ENCODE measurements at places on chromosomes 13 and 19.

DNA sequence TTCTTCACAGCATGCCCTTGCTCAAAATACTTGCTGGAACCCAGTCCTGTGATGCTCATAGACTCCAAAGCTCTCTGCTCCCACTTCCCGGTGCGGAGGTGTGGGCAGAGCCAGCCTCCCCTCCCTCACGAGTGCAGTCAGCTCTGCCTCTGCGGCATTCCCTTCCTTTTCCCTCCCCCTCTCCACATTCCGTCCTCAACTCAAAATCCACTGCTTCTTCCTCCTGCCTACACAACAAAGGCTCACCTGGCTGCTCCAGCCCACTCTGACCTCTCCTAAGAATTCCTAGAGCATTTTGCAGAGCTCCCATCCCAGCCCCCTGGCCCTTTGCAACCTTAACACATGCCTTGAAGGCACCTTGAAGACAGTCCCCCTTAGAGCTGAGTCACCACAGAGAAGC, 527.9 kb downstream of the MYO16 start:
- no peak for DNase-seq

GRCh38 chr13:109779074-109779473, 7.3 kb downstream of the IRS2 start:
- peak; percentile 54 for DNase-seq

GRCh38 chr19:11208561-11209471, 11.5 kb upstream of the KANK2 start:
- no peak for DNase-seq

- no peak for DNase-seq
Observed at GRCh38 chr13:23560571-23561089, 9.6 kb upstream of the TNFRSF19 start.

DNA sequence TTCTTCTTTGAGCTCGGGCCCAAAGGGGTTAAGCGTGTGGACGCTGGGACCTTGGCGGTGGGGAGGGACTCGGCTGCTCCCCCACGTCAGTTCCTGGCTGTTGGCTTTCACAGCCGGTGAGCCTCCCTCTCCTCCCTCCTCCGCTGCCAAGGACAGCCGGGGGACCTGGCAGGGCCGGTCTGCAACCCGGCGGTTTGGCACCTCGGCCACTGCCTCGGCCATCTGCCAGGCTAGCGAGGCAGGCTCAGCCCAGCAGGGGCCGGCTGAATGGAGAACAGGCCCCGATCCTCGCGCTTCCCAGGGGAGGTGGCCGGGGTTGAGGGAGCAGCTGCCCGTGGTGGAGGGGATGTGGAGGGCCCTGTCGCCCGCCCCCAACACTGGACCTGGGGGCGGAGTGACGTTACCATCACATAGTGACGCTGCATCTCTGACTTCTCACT, 5.0 kb downstream of the TLE5 start:
- no peak for DNase-seq

GRCh38 chr19:13507053-13507611, 853 bp upstream of the CACNA1A start:
- no peak for DNase-seq

DNA sequence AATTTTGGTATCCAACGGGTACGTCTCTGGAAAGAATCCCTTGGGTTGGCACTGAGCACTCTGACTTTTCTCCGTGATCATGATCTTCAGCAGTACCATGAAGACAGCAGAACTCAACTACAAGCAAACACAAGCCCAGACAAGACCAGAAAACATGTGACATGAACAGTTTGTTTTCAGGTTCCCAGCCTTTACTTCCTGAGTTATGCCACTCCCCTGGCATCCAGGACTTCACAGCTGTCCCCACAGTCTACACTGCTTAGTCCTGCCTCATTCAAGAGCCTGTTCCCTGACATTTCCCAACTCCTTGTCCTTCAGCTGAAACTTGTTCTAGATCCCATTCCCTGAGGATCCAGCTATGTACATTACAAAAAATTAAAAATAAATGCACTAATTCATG, 4.9 kb upstream of the N4BP2L1 start:
- no peak for DNase-seq

DNA sequence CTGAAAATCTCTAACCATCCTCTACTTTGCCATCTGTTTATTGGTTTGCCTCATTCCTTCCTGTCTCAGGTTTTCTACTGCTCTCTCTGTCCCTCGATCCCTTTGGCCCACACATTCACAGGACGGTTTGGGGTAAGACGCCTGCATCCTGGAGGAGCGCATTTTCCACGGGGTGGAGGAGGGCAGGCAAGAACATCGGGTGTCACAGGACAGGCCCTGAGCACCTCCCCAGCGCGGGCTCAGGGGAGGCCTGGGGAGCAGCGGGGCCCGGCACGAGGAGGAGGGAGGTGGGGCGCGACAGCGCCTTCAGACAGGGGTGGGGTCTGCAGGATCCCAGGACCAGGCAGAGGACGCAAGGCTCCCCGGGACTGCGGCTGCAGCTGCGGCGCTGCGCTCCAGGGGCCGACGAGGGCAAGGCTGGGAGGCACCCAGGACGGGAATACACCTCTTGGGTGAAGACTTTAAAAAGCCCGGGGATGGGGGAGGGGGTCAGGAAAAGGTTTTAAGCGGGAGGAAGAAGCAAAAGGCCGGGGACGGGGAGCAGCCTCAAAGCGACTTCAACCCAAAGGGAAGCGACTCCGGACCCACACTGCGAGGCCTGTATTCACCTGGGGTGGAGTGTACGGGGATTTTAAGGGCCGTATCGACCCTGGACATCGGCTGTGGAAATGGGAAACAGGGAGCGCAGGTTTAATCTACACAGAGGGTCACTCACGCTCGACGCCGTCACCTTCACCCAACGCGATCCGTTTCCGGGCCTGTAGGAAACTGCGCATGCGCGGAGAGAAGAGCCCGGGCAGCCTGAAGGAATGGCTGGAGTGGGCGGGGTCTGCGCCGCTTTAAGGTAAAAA, at the start of gene ZNF415:
Gene ZNF415 (minus strand): TSS at position 770 of the 851 bp plus-strand sequence. CDS start 10,234 bp downstream, outside the sequence.
- DNase-seq, result peak; percentile 61

- DNase-seq, result no peak
Observed at GRCh38 chr13:111443981-111444380, 123.5 kb downstream of the TEX29 start.

DNA sequence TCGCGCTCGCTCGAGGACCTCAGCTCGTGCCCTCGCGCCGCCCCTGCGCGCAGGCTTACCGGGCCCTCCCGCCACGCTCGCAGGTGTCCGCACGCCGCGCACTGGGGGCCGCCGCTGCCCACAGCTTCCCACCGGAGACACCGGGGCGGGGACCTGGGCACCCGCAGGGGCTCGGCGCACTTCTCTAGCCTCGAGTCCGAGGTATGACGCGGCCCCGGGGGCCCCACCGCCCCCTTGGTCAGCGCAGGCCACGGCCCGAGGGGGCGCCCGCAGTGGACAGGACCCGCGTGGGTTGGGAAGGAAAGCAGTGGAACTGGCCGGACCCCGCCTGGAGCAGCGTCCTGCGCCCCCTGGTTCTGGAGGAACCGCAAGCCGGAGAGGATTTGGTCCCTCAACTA, 2.1 kb upstream of the GRWD1 start:
- DNase-seq, result no peak

- no peak for DNase-seq
Observed at GRCh38 chr13:21576426-21576825, 27.5 kb downstream of the MICU2 start.

DNA sequence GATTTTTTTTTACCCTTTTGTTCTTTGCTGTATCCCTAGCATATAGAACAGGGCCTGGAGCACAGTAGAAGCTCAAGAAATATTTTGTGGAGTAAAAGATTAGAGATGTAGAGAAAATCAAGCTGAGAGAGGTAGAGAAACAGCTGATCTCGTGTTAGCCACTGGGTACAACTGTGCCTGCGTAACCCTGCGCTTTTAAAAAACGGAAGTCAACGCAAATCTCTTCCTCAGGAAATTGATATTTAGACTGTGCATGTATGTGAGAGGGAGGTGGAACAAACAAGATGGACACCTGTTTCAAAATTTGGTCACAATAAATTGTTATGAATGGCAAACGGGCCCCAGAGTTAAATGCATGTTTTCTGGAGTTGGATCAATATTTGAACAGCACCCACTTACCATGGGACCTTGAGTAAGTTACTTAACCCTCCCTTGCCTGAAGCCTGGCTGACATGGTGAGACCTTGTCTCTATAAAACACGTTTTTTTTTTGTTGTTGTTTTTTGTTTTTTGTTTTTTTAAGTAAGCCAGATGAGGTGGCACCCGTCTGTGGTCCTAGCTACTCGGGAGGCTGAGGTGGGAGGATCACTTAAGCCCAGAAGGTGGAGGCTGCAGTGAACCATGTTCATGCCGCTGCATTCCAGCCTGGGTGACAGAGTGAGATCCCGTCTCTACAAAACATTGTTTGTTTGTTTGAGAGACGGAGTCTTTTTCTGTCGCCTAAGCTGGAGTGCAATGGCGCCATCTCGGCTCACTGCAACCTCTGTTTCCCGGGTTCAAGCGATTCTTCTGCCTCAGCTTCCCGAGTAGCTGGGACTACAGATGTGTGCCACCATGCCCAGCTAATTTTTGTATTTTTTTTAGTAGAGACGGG, 3.3 kb upstream of the EPOR start:
- DNase-seq, result no peak

GRCh38 chr19:43809762-43810696, 7.8 kb upstream of the LYPD5 start:
- DNase-seq, result no peak

GRCh38 chr19:19382118-19382517, 23.4 kb upstream of the GATAD2A start:
- DNase-seq, result no peak

DNA sequence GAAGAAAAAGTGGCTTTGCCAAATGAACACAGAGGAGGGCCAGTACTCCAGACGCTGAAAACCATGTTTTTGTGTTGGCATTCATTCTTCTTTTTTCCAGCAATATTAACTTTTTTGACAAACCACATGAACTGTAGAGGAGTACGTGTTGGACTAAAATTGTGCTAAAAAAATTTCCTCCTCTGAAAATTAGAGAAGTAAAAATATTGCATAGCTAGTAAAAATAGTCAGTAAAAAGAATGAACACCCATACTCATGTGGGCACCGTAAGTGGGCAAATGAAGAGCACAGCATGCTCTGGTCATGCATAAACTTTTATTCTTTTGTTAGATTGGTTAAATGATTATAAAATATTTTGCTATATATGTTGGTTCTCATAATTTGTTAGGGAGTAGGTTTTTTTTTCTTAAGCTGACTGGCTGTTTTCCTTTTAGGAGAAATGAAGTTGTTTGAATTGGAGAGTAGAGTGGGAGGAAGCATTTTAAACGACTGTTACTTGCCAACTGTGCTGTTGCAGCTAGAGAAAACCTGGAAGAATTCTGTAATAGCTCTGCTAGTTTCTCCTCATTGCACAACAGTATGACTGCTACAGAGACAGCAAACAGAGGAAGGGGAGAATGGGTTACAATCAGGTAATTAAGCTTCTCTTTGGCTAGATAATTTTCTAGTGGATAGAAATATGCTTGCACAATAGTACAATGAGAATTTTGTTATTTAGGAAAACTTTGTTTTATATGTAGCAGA, 222.4 kb downstream of the KCTD12 start:
- no peak for DNase-seq

DNA sequence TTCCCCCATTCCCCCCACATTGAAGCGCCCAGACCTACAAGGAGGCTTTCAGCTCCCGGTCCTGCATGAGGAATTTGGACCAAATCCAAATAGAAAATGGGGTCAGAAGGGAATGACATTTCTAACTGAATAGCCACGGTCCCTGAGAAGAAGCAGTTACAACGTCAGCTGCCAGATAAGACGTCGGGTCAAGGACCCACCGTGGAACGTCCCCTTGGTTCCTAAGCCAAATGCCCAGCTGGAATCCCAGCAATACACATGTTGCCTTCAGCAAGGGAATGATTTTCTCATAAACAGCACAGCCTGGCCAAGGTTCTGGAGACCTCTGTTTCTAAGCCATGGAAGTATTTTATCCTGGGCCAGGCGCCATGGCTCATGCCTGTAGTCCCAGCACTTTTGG, 109.1 kb upstream of the PEG3 start:
- no peak for DNase-seq

DNA sequence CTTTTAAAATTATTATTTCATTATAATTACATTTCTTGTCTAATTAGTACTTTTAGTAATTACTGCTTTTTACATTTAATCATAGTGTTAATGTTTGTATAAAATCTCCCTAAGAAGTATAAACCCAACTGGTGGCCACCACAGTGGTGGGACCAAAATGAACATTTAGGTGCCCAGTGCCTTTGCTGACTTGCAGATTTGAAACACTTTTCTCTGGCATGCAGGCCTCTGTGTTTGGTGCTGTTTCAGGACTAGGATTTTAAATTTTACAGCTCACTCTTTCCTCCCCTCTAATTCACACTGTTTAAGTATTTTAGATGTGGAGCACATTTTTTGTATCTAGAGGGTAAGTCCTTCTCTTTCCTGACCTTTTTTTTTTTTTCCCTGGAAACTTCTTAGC, 17.5 kb downstream of the UBAC2 start:
- DNase-seq, result no peak

GRCh38 chr13:23753458-23753857, 135.7 kb downstream of the MIPEP start:
- DNase-seq, result no peak

DNA sequence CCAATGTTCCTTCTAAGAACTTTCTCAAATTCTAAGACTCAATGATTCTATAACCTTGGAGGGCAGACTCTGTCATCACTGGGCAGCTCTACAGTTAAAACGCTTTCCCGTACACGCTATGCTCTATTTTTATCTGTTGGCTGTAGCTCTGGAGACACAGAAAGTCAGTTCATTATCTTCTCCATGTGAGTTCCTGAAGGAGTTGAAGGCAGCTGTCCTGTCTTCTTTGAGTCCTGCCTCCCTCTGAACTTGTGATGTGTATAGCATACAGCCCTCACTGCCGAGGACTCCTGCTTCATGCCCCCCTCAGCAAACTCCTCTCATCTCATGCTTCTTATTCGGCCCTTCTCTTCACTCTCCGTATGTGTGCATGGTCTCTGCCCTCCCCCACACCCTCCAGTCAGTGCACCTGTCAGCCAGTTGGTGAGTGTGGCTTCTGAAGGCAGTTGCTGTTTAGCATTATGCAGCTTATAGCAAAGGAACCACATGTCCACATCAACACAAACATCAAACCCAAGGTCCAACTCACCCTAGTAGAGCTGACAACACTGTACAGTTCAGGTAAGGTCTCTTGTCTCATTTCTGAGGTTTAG, 504.9 kb downstream of the DIAPH3 start:
- DNase-seq, result no peak

DNA sequence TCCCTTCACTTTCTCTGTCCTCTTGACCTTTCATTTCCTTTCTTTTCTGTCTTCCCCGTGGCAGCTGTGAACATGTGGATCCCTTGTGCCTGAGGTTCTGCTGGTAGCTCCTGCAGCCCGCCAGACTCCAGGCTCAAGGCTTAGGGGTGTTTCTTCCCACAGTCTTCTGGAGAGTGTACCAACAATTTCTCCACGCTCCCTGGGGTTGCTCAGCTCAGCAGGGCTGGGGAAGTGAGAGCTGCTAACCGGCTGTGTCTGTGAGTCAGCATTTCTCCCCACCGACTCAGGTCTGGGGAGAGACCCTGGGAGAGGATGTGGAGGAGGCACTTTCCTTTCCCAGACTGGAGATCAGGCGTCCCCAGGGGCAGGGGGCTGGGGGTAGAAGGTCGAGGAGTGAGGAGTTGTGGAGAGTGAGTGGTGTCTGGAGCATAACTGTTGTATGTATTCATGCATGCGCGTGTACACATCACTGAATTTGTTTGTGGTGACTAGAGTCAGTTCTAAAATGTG, 193.6 kb downstream of the KCNRG start:
- no peak for DNase-seq
